ENCODE measurements at places on chromosomes 3 and 15.

DNA sequence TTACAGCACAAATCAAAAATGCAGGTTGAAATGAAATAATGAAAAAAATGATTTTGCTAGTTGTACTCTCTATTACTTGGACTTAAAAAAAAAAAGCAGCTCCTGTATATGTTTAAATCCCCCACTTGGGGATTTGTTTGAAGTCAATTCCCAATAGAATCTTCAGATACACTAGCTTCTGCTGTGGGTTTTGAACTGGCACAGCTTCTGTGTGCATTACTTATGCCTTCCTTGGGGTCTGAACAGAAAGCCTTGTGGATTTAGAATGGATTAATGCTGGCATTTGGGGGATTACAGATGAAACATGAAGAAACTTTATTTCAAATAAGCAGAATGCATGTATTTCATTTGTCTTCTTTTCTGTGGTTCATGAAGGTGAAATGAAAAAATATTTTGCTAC, 513.2 kb upstream of the TBL1XR1 start:
- DNase-seq: no peak

GRCh38 chr15:48596841-48597240, 48.7 kb downstream of the FBN1 start:
- no peak for DNase-seq

DNA sequence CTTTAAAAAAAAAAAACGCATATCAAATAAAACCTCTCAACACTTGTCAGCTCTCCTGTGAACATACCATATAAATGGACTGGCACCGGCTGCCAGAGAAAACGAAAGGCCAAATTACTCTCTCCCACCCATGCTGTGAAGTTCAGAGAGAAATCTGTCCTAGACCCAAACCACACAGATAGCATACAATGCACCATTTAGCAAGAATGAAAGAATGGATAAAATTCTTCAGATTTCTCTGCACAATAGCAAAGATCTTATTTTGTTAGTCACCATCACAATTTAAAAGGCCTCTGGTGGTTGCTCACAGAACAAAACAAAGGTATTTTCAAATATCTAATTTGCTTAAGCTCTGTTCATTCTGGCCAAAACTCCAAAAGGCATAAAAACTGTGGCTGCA, 93.9 kb upstream of the BHLHE40 start:
- DNase-seq: no peak

DNA sequence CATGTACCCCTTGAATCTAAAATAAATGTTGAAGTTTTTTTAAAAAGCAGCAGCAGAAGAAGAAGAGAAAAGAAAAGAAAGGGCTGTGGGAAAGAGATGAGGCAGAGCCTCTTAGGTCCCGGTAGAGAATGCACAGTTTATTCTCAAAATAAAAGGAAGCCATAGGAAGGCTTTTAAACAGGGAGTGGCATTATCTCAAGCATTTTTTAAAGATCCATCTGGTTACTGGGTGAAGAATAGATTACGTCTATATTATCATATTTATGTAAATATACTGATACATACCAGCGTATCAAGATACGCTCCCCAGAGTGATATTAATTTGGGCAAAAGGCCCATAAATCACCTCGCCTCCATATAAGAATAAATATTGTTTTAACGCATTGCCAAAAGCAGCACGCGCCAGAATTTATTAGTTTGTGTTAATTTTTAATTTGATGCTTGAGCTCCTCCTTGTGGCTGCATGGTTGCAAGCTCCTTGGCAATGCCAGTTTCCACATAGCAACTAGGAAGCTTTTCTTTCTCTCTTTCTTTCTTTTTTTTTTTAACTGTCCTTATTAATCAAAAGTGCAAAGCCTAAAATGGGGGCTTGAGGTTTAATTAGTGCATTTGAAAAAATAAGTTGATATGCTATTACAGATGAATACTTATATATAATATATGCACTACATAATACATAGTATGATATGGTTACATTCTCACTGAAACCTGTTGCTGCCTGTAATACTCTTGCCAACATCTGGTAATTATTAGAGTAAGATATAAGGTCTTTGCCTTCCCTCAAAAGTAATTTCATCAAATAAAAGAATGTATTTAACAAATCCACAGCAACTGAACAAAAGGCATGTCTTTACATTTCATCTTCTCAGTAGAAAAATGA, 242.8 kb upstream of the UBE2E2 start:
- DNase-seq: peak; percentile 53

GRCh38 chr3:172132721-172133311, 93.4 kb downstream of the FNDC3B start:
- no peak for DNase-seq

DNA sequence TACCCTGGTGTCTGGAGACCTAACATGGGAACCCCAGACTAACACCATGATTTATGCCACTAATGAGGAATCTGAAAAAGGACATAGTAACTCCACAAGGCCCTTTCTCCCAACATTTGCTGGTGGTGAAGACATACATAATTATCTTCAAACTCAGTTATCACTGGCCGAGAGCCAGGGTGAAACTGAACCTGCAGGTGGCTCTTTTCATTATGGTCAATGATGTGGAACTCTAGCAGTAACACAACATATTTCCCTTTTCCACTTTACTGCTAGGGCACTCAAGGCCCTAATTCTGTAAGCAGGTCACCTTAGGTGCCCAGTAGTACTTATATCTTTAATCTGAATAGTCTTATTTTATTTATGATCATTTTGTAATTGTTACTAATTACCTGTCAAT, 326.4 kb upstream of the SATB1 start:
- no peak for DNase-seq

DNA sequence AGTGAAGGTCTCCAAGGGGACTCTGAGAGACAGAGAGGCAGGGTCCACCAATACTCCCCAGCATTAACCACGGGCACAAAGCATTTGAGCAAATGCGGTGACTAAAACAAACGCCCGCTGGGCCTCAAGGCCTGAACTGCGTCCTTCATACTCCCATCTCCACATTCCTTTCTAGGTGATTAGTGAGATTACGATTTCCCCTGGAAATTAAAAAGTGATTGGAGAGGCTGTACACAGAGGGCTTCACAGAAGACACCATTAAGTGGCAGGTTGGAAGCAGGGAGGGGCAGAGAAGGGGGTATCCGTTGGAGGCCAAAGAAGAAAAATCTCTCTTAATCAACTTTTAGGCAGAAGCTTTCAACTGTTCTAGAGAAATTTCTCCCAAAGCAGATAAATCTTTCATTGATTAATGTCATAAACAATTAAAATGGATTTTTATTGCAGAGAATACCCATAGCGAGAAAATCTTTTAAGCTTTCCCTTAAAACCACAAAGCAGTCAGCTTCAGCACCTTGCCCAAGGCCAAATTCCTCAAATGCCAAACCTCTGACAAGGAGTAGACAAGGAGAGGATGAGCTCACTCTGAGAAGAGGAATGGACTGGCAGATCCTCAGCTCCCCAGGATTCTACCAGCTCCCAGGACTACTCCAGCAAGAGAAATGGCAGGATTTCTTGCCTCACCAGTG, 38.2 kb downstream of the MB21D2 start:
- no peak for DNase-seq

- no peak for DNase-seq
Observed at GRCh38 chr15:26323566-26323965, 449.3 kb downstream of the GABRB3 start.

GRCh38 chr3:46479696-46480095, 15.0 kb upstream of the LTF start:
- no peak for DNase-seq

- no peak for DNase-seq
Observed at GRCh38 chr15:57223345-57223744, 153.0 kb upstream of the CGNL1 start.

DNA sequence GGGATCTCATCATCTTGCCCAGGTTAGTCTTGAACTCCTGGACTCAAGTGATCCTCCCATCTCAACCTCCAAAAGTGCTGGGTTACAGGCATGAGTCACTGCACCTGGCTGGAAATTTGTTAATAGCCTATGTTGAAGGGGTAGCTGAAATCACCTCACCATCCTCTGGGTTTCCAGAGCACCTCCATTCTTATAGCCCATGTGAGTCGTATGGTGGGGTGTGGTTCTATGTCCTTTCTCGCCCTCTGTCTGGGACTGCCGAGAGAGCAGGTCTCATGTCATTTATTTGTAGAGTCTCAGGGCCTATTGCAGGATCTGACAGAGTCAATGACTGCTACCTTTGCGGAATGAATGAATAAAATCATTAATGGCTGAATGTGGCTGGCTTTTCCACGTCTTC, 20.9 kb downstream of the CEMIP start:
- no peak for DNase-seq

GRCh38 chr3:134364936-134365765, 9.1 kb downstream of the AMOTL2 start:
- DNase-seq: peak; percentile 28

- no peak for DNase-seq
Observed at GRCh38 chr15:48121849-48122248, 1.1 kb downstream of the SLC24A5 start.

GRCh38 chr3:115709093-115709492, 85.8 kb downstream of the GAP43 start:
- DNase-seq: no peak

- DNase-seq: no peak
Observed at GRCh38 chr3:171960159-171960558, 79.2 kb upstream of the FNDC3B start.
